ENCODE measurements at places on chromosomes 13 and 19. TPM values are rescaled to one million over a fixed set of nuclear protein-coding genes. Genes with fewer than 3 reads are reported as not detected.

Gene COX6B2
- 1.4 TPM for total RNA-seq

Gene SULT2B1
- total RNA-seq = 16.4 TPM

Gene ZNF763
- not detected for total RNA-seq

Gene SLC25A41
- total RNA-seq = 0.17 TPM

Gene CPB2
- total RNA-seq = not detected

Gene SCGB2B2
- total RNA-seq = 0.28 TPM

Gene SULT2A1
- not detected for total RNA-seq

Gene PCDH17
- total RNA-seq = not detected

Gene FGF14
- not detected for total RNA-seq

Gene ZNF709
- total RNA-seq = not detected

Gene CLIP3
- 0.95 TPM for total RNA-seq

Gene SMIM7
- 70.0 TPM for total RNA-seq

Gene SCAF1
- 67.0 TPM for total RNA-seq

Gene GIPC3
- 0.23 TPM for total RNA-seq

Gene TINCR
- 3.5 TPM for total RNA-seq

Gene GSK3A
- total RNA-seq = 156 TPM

Gene LILRB5
- 0.06 TPM for total RNA-seq

Gene MRPS31
- total RNA-seq = 14.0 TPM

Gene CDC34
- 67.1 TPM for total RNA-seq

Gene ZNF823
- total RNA-seq = 2.3 TPM

Gene KLF1
- total RNA-seq = 0.05 TPM

Gene PEAK3
- not detected for total RNA-seq

Gene ZNF223
- 2.7 TPM for total RNA-seq

Gene TEKTIP1
- total RNA-seq = not detected

Gene B9D2
- 33.1 TPM for total RNA-seq

Gene KLHL1
- total RNA-seq = not detected

Gene KATNAL1
- total RNA-seq = 4.4 TPM

Gene LRRC63
- total RNA-seq = not detected

All from A549 treated with CORT108297 at 1 μM for 4 hours (cell line).